ENCODE measurements at places on chromosomes 16 and 17.
A peak's percentile ranks its signal among the peaks of the same experiment; 100 is the strongest.

DNA sequence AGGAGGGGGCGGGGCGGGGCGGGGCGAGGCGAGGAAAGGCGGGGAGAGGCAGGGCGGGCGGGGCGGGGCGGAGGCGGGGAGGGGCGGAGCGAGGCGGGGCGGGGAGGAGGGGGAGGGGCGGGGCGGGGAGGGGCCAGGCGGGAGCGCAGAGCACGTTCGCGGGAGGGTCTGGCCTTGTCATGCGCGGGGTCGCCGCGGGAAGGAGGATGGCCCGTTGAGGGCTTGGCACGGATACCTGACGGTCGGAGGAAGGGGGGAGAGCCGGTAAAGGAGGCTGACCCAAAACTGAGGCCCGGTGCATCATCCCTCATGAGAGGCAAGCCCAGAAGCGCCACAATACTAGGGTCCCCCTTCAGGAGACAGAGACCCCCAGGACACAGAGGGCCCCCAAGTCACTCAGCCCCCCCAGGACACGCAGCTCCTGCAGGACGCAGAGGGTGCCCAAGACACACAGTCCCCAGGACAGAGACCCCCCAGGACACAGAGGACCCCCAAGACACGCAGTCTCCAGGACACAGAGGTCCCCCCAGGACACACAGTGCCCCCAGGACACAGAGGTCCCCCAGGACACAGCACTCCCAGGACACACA lies 593 bp upstream of the WDR45B start:
- peak; percentile 58 for DNase-seq

- DNase-seq: no peak
Measured at GRCh38 chr17:2485543-2485942, 26.1 kb downstream of the METTL16 start.

- peak; percentile 80 for DNase-seq
Measured at GRCh38 chr16:590188-590814, 435 bp downstream of the RAB40C start.

- no peak for DNase-seq
Measured at GRCh38 chr16:75627851-75628250, 4.8 kb upstream of the ADAT1 start.

GRCh38 chr16:60811657-60812056 lies 1224.6 kb downstream of the CDH8 start:
- no peak for DNase-seq

GRCh38 chr17:39979016-39979670 lies 1.5 kb upstream of the PSMD3 start:
- DNase-seq: no peak

DNA sequence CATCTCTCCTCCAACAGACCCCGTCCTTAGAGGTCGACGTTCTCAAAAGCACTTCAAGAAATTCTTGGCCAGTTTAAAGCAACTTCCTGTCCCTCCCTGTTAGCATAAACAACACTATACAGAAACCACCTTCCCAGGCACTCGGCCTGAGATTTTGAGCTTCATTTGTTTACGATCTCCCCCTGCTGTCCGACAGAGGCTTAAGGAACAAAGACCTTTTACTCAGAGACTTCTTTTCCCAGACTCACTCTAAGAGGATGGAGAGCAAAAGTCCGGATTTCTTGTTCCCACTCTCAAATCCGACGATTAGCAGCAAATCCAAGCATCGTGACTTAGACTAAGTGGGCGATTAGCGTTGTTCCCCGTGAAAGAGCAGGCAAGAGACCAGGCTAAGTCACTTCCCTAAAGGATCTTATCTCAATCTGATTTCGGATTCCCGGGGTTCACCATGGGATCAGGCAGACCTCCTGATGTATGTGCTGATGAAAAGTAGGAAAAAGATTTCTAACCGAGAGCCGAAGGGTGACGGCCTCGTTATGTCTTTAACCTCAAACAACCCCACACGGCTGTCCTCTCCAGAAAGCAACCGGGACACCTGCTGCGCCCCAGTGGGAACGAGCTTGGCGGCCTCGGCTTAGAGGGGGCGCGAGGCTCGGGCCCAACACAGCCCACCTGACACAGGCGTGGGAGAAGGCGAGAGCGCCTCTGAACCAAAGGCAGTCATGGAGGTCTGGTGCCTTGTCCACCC lies 598 bp downstream of the INPP5K start:
- peak; percentile 62 for DNase-seq
